ENCODE measurements at places on chromosomes 6 and 20.
A peak's percentile ranks its signal among the peaks of the same experiment; 100 is the strongest.

- peak; percentile 33 for DNase-seq
Measured at GRCh38 chr6:137188855-137189254, 15.4 kb upstream of the IL22RA2 start.

DNA sequence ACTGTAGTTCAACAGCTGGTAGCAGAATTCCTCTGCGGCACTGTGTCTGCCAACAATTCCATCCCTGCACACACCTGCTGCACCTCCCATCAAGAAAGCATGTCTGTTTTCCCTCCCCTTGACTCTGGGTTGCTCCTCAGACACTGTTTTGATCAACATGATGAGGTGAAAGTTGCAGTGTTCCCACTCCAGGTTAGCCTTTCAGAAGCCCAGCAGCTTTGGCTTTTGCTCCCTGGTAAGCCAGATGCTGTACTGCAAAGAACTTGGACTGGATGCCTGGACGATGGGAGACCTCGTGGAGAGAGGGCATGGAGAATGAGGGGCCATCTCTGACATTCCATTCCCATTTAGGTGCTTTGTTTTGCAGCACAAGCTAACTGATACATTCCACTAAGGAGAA lies 79.1 kb upstream of the MAFB start:
- DNase-seq: no peak

- no peak for DNase-seq
Measured at GRCh38 chr20:47711046-47711752, 74.1 kb downstream of the SULF2 start.

GRCh38 chr6:48961781-48962415 lies 501.2 kb downstream of the MMUT start:
- no peak for DNase-seq

- no peak for DNase-seq
Measured at GRCh38 chr6:1130709-1131108, 181.2 kb upstream of the FOXQ1 start.

DNA sequence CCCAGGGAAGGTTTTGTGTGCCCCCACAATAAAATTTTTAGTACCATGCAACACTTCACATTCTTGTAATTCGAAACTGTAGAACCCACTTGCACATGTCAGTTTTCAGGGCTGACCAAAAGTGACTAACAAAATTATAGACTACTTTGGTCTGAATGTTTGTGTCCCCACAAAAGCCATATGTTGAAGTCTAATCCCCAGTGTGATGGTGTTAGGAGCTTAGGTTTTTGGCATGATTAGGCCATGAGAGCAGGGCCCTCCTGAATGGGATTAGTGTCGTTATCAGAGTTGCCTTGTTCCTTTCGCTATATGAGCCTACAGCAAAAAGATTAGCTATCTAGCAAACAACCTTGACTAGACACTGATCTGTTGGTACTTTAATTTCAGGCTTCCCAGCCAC lies 49.0 kb upstream of the TENT5A start:
- DNase-seq: no peak

DNA sequence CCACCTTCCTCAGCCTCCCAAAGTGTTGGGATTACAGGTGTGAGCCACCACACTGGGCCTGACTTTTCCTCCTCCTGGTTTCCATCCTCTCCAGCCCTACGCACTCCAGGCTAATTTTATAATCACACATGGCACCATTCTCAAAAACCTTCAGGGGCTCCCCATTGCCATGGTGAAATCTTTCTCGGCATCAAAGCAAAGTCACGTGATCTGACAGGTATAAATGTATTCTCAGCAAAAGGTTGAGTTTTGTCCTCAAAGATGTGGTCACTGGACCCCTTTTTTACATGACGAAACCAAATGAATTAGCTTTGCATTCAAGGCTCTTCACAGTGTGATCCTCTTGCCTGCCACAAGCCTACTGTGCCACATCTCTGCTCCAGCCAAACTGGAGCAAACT lies 15.5 kb downstream of the ARMC12 start:
- no peak for DNase-seq

GRCh38 chr6:112744827-112745226 lies 397.7 kb downstream of the RFPL4B start:
- no peak for DNase-seq

DNA sequence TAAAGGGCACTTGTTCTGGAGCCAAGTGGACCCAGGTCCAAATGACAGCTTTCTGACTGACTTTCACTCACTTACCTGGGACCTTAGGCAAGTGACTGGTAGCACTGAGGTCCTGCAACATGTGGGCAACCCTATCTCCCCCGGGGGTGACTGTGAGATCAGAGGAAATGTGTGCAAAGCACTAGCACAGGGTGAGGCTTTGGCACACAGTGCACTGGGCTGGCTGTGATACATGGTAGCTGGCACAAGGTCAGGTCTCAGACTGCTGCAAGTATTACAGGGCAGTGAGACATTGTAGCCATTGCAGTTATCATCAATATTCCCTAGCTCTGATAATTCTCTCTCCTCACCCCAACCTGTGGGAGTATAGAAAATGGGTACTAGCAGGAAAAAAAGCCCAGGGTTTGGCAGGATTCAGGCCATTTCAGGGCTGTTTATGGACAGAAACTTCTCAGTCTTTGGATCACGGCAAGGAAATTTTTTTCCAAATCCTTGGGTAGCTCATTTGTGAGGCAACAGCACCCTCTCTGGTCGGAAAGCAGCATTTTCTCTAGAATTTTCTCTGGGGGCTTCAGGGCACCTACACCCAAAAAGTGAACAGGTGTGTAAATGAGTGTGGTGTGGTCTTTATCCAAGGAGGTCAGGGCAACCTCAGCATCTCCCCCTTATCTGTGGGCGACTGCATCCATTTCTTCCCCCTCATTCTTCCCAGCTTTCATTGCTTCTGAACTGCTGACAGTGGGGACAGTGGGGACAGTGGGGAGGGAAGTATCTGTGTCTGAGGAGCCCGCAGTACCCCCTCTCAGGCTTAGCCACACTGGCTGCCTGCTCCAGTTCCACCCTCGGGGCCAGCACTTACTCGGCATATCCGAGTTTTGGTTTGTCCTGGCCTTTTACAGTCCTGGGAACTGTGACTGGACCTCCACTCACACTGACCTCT lies 148.7 kb upstream of the PHACTR3 start:
- peak; percentile 82 for DNase-seq

- no peak for DNase-seq
Measured at GRCh38 chr20:59177266-59178250, 13.9 kb downstream of the ZNF831 start.

DNA sequence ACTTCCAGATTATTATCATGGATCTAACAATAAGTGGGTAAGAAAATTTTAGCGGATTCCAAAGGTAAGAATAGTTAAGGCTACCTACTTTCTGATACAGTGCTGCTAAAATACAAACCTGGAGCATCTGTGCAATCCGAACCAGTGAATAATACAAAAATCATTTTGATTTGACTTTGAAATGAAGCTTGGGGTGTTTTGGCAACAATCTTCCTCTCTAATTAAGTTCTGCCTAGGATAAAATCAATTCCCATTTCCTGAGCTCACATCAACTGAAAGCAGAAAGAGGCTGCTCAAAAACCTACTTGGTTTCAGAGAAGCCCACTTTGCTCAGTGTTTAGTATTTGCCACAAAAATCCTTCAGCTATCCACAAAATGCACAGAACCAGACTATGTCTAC lies 18.7 kb upstream of the SH3BGRL2 start:
- no peak for DNase-seq

GRCh38 chr20:54623991-54624569 lies 148.7 kb downstream of the DOK5 start:
- DNase-seq: peak; percentile 35

- no peak for DNase-seq
Measured at GRCh38 chr6:125273965-125274364, 27.8 kb downstream of the HDDC2 start.

DNA sequence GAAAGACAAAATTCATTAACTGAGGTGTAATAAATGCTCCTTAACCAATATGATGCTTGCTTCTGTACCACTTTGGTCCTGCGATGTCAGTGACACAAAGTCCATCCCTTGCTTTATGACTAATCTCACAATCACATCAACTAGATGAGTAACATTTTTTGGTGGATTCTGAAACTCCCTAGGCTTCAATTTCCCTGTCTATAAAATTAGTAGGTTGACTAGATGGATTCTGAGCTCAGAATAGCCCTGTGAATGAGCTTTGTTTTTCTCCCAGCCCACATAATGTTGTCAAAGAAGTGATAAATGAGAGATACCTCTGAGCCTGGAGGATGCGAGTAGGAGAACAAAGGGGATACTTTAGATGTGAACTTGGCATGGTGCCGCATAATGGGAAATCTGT lies 9.1 kb downstream of the TXLNB start:
- no peak for DNase-seq

- no peak for DNase-seq
Measured at GRCh38 chr6:31676322-31676903, 4.5 kb downstream of the LY6G5C start.

DNA sequence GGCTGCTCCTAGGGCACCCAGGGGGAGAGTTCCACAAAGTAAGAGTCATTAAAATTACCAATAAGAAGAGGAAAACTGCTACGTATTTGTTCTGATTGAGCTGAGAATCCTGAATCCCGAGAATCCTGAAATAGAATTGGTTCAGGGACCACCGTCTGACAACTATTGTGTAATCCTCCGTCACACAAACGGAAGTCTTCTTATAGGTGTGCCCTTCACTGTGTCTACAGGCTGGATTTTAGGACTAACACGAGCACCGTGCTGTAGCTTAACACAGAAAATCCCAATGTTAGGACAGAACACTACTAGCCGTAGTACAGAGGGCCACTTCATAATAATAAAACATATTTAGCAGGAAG lies 50.6 kb upstream of the RNF182 start:
- DNase-seq: no peak

DNA sequence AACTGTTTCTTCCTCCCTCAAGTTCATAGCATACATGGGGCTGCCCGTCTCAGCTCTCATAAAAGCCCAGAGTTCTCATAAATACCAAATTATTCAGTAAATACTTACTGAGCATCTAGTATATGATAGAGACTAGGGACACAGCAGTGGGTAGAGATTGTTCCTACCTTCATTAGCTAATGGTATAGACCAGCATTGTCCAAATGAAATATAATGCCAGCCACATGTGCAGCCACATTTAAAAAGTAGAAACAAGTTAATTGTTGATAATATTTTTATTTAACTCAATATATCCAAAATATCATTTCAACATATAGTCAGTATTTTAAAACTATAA lies 1.2 kb downstream of the TTLL9 start:
- DNase-seq: no peak

- DNase-seq: no peak
Measured at GRCh38 chr6:77474973-77475372, 11.7 kb upstream of the HTR1B start.

- peak; percentile 16 for DNase-seq
Measured at GRCh38 chr6:89298680-89299465, 16.2 kb downstream of the GABRR2 start.

- DNase-seq: no peak
Measured at GRCh38 chr20:50151034-50151743, 2.3 kb downstream of the PEDS1 start.

DNA sequence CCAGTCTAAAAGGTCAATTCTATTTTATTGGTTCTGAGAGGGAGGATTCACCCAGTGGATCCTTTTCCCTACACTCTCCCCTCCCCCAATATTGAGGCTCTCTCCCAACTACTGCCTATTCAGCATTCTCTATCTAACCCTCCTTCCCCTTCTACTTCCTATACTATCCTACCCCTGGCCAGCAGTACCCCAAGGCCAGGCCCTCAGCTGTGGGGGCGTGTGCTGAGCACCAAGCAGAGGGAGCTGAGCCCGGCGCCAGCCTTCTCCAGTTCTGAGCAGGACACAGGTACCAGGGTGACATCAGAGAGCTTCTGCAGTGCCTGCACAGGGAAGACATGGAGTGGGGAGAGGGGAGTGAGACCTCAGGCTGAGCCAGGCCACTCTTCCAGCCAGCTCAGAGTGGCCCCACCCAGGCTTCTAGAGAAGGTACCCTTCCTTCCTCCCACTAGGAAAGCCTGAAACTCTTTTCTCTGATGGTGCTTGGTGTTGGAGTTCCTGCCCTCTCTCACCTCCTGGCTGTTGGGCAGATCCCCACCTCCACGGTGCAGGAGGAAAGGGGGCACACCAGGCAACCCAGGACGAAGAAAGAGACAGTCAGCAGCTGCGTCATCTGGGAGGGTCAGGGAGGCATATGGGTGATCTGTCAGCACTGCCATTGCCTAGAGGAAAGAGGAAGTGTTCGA lies 1.9 kb downstream of the DDAH2 start:
- DNase-seq: no peak

- DNase-seq: no peak
Measured at GRCh38 chr6:45455408-45455807, 77.7 kb upstream of the SUPT3H start.

GRCh38 chr6:111201764-111202163 lies 114.5 kb downstream of the SLC16A10 start:
- no peak for DNase-seq

DNA sequence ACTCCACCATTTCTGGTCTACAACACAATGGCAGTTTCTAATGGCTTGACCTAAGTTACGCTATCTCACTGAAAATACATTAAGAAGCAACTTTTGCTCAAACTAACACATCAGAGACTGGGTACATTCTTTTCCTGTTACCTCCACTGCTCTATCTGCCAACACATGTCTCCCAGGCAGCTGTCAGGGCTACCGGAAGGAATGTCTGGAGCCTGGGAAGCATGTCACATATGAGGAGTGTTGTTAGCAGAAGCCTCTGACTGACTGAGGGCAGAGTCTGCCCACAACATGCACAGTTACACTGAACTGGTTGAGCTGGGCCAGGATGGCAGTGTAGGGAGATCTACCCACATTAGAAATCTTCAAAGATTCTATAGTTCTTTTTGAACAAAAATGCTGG lies 264.5 kb downstream of the KIF16B start:
- no peak for DNase-seq

- DNase-seq: peak; percentile 53
Measured at GRCh38 chr20:33940666-33941065, 53.0 kb upstream of the RALY start.

- peak; percentile 6 for DNase-seq
Measured at GRCh38 chr20:35398660-35399144, 13.1 kb downstream of the UQCC1 start.

- no peak for DNase-seq
Measured at GRCh38 chr20:25310921-25311728, 63.2 kb downstream of the PYGB start.

- DNase-seq: no peak
Measured at GRCh38 chr6:41379306-41379705, 43.9 kb downstream of the NCR2 start.

DNA sequence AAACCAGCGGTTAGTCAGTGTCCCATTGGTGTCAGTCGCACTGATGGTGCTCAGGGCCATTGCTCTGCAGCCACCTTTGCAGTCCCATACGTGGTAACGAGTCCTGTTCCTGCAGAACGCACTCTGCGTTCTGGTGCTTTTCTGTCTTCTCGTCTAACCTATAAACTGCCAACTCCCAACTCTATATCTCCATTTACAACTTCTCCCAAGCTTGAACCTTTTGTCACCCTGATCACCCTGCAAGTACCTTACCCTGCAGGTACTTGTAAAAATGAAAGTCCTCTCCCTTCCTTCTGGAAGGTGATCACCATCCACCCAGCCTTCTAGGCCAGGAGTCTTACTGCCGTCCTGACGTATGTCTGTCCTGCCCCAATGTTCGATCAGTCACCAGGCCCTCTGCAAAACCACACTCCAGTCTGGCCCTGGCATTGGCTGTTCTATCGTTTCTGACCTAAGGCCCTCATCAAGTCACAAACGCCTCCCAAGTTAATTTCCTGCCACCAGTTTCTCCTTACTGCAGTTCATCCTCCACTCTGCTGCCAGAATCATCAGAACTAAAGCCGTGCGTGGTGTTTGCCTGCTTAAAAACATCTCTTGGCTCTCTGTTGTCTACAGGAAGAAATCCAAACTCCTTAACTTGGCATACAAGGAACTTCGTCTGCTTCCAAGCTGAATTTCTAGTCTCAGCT lies 7.9 kb downstream of the RREB1 start:
- DNase-seq: peak; percentile 19
